Esophagus squamous epithelium (tissue), 5 donors: ENCODE measurements at places on chromosomes 2 and 18. TPM values are rescaled to one million over a fixed set of nuclear protein-coding genes. Genes with fewer than 3 reads are reported as not detected.

GRCh38 chr2:37698931-37699481 lies 27.6 kb upstream of the CDC42EP3 start:
- DNase-seq, result no peak

GRCh38 chr2:220544049-220544448 lies 916.6 kb downstream of the SLC4A3 start:
- DNase-seq, result no peak

The NEU4 gene
- total RNA-seq, result not detected

DNA sequence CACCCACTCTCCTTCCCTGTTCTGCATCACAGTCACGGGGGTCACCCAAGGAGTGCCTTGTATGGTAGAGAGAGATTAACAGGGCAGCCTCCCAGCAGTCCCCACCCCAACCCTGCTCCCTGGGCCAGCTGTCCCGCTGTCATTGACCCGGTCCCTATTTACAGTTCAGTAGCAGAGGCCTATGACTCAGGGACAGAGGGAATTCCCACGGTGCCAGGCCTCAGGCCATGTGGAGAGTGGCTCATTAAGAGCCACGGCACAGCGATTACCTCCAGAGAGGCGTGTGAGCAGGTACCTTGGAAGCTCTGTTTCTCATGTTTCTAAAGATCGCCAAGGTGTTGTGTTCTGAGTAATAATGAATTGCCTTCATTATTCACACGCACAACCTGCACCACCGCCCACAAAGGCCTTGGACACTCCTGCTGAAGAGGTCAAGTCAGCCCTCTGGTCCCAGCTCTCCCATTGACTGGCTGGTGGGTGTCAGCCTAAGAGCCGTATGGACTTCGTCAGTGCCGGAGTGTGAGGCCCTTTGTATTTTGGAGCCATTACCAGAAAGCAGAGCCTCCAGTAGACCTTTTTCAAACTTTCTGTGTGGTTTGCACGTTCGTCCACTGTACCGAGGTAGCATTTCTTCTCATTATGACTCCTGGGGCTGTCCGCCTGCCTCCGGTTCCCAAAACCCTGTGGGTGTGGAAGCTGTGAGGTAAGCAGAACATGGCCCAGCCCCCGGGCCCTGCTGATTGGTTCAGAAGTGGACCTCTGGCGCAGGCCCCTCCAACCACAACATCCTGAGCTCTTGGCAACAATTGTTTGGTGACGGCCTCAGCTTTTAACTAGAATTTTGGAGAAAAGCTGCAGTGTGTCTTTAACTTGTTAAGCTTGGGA lies 47.0 kb downstream of the SERTAD2 start:
- DNase-seq, result peak; percentile 61

The SF3B1 gene
- total RNA-seq, result 259 TPM

- DNase-seq, result no peak
These were observed 200.9 kb downstream of the ERBB4 start for GRCh38 chr2:212337486-212338343.

The INO80D gene
- 18.6 TPM for total RNA-seq

DNA sequence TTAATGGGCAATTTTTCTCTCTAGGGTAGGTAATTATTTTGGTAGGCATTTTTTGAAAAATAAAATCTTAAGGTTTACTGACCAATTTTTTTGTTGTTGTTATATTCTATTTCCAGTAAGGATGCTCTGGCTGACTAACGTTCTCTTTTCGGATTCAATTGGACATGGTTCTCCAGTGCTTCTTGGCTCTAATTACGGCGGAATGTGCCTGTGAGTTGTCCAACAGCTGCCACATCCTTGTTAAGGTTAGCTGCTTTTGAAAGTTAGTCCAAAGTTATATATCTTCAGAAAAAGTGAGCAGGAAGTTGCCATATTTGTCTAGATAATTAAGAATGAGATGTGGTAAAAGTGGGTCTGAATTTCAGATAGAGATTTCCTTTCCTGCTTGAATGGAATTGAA lies 45.8 kb upstream of the SMIM21 start:
- no peak for DNase-seq

The LYG2 gene
- not detected for total RNA-seq
